ENCODE measurements at places on chromosomes 3 and 15.

- no peak for DNase-seq
Measured at GRCh38 chr3:100073714-100074307, 40.5 kb downstream of the FILIP1L start.

- peak; percentile 9 for DNase-seq
Measured at GRCh38 chr15:35481992-35482391, 64.0 kb downstream of the DPH6 start.

DNA sequence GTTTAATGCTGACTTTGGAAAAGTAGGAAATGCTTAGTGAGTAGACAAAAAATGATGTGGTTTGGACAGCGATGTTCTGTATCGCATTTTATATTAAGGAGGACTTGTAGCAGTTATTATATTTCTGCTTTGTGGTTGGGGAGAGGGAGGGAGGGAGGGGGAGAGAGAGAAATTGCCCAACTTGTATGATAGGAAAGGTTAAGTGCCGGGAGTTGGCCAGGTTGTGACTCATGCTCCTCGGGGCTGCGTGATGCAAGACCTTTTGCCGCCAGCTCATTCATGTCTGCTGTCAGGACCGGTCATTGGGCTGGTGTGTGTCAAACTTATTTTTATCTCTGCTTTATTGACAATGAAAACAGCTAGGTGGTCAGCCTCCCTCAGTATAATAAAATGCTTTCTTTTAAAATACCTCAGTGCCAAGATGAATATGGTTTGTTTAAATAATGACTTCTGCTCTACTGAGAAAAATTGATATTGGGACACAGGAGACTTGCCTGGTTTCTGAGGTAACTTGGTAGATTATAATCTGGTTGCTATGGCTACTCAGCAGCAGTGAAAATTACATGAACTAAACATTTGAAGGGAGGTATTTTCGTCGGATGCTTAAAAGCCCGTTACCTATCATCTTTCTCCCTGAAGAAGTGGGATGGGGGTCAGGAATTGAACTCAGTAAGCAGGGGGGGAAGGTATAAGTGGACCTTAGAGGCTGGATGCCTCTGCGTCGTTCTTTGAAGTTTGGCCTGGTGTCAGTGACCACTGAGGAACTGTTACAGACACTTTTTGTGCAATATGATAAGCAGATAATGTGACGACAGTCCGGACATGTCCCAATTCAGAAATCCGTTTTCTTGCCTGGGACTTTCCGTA, 90.7 kb downstream of the FNDC3B start:
- DNase-seq = peak; percentile 87

- no peak for DNase-seq
Measured at GRCh38 chr3:191484461-191484860, 23.5 kb downstream of the PYDC2 start.

- DNase-seq = no peak
Measured at GRCh38 chr3:196803891-196804468, 63.7 kb upstream of the SENP5 start.

DNA sequence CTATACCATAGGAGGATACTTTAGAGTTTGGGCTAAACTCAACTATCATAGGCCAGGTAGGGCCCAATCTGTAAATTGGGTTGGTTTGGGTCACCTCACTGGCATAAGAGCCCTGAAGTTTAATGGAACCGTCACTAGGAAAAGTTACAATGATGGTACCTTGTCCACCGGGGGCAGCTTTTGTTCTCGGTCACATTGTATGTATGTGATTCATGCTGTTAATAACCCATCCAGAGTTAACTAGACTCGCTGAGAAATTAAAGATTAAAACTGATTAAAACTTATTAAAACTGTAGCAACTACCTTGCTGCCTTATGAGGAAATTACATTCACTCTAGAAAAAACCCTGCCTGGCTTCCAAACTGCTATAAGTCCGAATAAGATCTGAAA, 145.0 kb upstream of the TMCO5A start:
- DNase-seq = no peak

DNA sequence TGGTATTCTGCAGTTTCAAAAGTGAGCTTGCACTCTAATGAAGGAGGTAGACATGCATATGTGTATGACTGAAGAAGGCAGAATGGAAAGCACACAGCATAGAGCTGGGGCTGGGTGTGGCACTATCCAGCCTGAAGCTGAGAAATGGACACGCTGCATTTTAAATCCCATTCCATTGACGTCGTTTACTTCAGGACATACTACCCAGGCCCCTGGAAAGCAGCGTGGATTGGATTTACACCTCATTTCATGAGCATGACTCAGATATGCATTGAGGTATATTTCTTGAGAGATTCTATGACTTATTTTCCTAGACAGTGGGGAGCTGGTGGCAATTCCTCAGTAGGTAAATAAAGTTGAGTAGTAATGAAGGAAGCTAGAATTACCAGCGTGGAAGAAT, 101.4 kb downstream of the ABI3BP start:
- no peak for DNase-seq

- DNase-seq = no peak
Measured at GRCh38 chr3:157810924-157811718, 295.1 kb downstream of the SHOX2 start.

- no peak for DNase-seq
Measured at GRCh38 chr3:99872923-99873254, 55.2 kb downstream of the CMSS1 start.

DNA sequence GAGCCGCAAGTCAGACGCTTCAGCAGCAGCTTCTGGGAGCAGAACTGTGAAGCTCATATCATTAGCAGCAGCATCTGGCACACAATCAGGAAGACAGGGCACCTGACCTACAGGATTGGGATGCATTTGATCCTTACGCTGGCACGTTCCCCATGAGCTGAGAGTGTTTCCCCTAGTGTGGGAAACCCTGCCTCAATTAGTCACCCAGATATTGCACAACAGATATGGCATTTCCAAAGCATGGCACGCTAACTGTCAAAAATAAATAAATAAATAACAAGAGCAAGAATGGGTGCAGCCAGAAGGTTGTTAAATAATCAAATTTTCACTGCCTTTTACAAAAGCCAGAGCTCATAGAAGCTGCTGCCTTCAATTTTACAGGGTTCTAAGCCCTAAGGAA, 189.6 kb upstream of the THBS1 start:
- DNase-seq = no peak

DNA sequence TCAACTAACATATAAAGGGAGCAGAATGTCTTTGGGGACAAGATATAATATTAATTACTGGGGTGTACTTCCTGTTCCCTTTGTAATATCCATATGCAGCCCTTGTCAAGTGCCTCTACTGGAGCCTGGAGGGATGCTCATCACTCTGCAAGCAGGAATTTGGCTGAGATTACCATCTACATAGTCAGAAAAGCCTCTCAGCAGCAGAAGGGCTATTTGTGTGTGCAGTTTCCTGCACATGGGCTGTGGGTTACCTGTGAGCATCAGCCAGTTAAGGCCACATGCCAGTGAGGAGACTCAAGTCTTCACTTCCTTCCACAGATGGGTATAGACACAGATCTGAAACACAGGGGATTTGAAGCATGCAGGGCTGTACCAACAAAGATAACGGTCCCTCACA, 278.1 kb upstream of the PLSCR5 start:
- DNase-seq = no peak

DNA sequence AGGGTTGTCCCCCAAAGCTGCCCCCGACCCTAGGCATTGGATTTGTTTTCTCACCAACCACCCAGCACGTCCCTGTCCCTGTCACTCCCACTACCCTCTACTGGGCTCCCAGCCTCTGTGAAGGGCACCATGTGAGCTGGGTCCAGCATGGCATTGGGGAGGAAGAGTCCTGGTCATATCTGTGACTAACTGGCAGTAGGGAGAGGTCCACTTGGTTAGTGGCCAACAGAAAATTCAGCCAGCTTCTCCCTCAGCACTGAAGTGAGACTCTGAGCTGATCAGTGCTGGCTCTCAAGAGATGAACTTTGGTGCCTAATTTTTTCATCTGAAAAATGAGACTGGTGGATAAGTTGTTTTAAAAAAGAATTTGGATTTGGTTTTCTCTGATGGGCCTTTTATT, 11.3 kb upstream of the KIF23 start:
- no peak for DNase-seq

GRCh38 chr3:172749230-172749965, 1.1 kb upstream of the ECT2 start:
- DNase-seq = no peak

DNA sequence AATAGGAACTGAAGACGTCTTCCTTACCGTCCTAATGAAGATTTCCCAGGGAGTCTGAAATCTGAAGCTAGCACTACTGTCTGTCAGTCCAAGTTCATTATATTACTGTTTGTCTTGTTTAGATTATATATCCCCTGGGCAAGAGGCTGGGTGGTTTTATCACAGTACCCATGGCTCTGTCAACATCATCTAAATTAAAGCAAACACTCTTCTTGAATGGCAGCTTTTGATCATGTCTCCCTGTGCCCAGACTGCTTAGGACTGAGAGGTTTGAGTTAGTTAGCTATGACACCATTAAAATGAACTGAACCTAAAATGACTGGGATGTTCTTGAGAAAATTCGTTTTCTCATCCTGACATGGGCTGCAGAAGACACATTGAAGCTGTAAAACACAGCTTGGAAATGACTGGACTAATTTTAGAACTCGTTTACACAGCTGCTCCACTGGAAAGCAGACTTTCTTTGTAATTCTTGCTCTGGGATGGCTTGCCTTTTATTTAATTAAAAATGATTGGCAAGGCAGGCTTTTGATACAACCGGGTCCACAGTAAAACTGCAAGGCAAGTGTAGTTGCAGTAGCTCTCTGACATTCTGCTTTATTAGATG, 243.5 kb downstream of the MFSD1 start:
- DNase-seq = no peak

- no peak for DNase-seq
Measured at GRCh38 chr3:14143271-14144225, 18.7 kb downstream of the TMEM43 start.

- DNase-seq = no peak
Measured at GRCh38 chr3:163684651-163685050, 1393.6 kb downstream of the SI start.

GRCh38 chr15:68552773-68553172, 26.0 kb upstream of the CORO2B start:
- DNase-seq = no peak

DNA sequence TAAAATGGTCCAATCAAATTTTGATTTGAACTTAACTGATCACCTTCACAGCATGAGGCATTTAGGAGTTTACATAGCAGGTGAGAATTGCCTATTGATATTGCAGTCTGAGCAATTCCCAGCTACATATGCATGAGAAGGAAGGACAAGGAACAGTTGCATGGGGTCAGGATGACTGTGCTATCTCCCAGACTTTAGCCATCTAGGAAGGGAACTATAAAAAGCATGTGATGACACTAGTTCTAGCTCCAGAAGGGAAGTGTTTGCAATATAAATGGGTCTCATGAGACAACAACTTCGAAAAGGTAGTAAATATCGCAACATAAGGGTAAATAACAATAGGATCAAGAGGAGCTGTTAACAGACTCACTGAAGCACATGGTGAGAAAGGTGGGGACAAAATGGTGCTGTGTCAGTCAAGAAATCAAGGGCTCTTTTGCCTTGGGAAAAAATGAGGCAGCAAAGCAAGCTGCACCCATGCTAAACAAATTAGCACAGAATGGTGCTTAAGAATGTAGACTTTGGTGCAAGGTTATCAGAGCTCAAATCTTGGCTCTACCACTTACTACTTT, 90.4 kb upstream of the SLC2A2 start:
- DNase-seq = no peak

DNA sequence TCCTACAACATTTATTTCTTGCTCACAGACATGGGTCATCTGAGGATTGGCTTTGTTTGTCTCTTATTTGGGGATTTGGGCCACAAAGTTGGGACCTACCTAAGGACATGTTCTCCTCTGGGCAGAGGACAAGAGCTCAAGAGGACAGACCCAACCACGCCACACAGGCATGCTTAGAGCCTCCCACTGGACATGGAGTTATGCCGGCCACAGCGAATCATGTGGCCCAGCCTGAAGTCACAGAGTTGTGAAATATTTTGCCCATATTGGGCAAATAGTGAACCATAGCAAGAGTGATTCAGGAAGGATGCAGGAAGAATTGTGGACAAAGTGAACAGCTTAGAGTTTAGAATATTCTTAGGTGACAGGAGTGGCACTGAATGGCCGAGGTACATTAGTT, 9.9 kb downstream of the TRAK1 start:
- DNase-seq = no peak

GRCh38 chr3:125017406-125017805, 38.4 kb downstream of the HEG1 start:
- no peak for DNase-seq

DNA sequence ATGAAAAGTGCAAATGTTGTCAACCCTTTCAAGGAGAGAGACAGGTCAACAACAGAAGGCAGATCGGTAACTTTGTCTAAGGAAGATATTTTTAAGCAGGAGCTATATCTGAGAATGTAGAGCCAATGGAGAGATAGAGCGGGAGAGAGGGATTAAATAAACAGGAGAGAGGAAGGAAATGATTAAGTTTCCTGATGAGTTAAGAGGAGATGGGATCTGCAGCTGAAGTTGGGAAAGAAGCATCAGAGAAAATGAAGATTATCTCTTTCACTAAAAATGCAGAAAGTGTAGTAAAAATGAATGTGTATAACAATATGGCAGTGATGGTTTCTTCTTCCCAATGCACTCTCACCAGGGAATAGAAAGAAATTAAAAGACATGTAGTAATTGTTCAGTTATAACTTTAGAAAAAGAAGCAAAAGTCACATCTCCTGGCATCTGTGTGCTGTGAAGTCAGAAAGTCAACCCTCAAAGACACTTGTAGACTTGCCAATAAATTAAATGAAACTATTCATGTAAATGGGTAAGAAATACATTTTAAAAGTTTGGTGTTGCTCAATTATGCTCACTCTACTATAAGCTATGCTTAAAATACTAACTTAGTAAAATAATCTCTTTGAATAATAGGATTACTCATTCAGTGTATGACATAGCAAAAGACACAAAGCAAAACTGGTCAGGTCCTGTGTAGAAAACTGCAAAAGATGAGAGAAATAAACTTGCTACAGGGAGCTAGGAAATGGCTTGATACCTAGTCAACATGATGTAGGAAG, 264.6 kb downstream of the ZIC4 start:
- DNase-seq = no peak

DNA sequence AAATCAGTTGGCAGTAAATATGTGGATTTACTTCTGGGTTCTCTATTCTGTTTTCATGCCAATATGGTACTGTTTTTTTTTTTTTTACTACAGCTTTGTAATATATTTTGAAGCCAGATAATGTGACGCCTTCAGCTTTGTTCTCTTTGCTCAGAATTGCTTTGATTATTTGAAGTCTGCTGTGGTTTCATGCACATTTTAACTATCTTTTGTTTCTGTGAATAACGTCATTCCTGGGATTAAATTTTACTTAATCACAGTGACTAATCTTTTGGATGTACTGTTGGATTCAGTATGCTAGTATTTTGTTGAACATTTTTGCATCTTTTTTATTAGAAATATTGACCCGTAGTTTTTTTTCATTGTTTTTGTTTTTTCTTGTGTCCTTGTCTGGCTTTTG, 576.5 kb downstream of the ZNF385D start:
- DNase-seq = no peak

GRCh38 chr3:118531816-118532215, 502.8 kb downstream of the IGSF11 start:
- no peak for DNase-seq

DNA sequence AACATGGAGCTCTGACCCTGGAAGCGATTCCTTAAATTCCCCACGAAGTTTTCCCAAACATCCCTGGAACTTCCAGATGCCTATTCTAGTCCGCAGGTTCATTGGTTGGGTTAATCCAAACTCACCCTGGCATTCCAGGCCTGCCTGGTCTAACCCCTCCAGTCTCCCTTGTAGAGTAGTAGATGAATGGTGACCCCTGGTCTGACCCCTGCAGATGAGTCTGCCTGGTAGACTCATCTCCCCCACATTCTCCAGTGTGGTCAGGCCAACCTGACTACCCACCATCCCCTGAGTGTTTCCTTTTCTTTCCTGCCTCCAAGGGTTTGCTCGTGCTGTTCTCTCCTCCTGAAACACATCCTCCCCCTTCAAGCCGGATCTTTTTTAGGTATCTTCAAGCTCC, 10.8 kb upstream of the HRH1 start:
- no peak for DNase-seq

Measured in NK-92 treated with Interleukin-12 subunit alpha and Interleukin-12 subunit beta, amount 100 ng/mL, for 24 hours (cell line).